ENCODE measurements at places on chromosomes 1 and 21. TPM values are rescaled to one million over a fixed set of nuclear protein-coding genes. Genes with fewer than 3 reads are reported as not detected.

The PADI3 gene
- 0.05 TPM for total RNA-seq

DNA sequence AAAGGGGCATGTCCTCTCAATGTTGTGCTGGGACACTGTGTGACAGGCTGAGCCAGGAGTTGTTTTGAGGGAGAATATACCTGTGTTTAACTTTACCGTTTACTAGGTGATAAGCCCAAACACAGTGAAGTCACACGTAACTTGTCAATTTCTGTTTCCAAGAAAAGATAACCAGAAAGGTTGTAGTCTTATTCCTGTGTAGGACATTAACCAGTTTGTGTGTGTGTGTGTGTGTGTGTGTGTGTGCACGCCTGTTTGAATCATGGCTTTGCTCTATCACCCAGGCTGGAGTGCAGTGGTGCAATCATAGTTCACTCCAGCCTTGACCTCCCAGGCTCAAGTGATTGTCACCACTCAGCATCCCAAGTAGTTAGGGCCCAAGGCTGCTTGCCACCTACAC lies 83.6 kb downstream of the MRPS6 start:
- peak; percentile 47 for DNase-seq

- no peak for DNase-seq
Measured at GRCh38 chr1:30300669-30301068, 422.7 kb downstream of the MATN1 start.

The TMPRSS15 gene
- total RNA-seq, result not detected

DNA sequence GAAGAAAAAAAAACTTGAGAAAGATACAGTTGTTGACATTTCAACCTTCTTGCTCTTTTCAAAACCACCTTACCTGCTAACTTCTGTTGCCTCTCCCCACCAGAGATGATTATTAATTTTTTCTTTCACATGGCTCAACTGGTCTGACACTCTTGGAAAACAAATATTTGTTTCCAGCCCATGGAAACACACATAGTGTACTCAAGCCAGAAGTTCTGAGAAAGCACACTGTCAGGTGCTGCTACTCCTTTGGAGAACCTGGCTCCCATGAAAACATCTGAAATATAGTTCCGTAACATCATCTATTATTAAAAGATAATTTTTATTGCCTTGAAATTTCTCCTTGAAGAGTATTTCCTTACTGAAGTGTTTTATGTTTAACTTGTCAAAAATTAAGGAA lies 145.0 kb upstream of the C1orf105 start:
- no peak for DNase-seq

DNA sequence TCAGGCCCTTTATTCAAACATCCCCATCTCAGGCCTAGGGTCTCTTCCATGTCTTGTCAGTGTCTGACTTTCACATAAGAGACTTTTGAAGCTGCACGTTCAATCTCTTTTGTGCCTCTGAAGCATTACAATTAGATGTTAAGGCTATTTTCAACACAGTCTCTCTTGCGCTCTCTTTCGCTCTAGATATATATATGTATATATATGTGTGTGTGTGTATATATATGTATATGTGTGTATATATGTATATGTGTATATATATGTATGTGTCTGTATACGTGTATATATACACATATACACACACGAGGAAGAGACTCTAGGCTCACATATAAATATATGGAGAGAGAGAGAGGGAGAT lies 162.5 kb upstream of the RNPC3 start:
- no peak for DNase-seq

GRCh38 chr1:243977094-243977493 lies 74.0 kb upstream of the ZBTB18 start:
- no peak for DNase-seq

The EXTL1 gene
- 0.05 TPM for total RNA-seq

The PTPN14 gene
- total RNA-seq, result 114 TPM

GRCh38 chr1:2864203-2864905 lies 62.9 kb upstream of the TTC34 start:
- no peak for DNase-seq

GRCh38 chr21:46477765-46478164 lies 19.1 kb downstream of the DIP2A start:
- DNase-seq, result peak; percentile 7

The RHD gene
- total RNA-seq, result not detected

Data from renal cortical epithelial cell (primary cell).